Activated naive CD4-positive, alpha-beta T cell (primary cell): ENCODE measurements at places on chromosomes 3 and 15.

DNA sequence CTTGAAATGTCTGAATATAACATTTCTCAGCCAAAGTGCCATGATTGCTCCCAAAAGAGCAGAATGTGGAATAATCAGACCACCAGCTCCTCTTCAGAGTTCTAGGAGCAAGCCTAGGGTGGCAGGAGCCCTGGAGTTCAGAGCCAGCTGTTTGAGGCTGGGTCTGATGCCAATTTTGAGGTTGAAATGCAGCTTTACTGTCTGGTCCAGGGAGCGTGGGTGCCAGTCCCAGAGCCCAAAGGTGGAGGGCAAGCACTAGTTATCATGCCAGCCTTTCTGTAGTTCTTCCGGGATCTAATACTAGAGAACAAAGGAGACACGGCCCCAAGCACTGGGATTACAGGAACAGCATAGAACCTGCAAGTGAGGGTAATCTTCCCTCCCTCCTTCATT lies 69.3 kb downstream of the TNFAIP8L3 start:
- DNase-seq: no peak

DNA sequence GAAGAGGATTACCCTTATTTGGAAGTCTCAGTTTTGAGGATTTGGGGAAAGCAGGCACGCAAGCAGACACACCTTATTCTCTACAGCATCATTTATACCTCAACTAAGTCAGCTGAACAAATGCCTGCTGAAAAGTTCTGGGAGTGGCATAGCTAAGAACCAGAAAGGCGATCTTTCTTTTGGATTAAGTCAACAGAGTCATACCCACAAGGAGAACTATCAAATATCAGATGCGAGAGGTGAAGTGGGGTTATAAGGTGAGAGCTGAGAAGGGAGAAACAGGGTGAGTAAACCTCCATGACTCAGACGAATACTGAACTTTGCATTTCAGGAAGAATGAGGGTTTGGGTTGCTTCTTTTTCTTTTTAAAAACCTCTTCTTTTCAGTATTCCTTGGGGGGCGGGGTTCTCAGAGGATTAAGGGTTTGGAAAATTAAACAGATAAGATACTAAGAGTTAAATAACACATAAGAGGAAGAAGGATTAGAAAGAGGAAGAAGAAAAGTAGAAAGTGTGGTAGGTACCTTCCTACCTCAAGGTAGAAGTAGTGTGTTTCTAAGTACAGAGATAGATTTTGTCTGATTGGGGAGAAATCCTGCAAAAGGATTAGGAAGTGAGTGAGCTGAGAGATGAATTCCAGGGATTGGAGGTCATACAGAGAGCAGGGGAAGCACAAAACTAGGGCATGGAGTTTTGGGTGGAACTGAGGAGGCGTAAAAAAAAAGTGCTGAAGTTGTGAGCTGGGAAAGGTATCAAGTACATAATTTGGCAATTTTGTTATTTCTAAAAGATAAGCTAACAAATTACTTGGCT lies 41.3 kb upstream of the ICE2 start:
- no peak for DNase-seq

DNA sequence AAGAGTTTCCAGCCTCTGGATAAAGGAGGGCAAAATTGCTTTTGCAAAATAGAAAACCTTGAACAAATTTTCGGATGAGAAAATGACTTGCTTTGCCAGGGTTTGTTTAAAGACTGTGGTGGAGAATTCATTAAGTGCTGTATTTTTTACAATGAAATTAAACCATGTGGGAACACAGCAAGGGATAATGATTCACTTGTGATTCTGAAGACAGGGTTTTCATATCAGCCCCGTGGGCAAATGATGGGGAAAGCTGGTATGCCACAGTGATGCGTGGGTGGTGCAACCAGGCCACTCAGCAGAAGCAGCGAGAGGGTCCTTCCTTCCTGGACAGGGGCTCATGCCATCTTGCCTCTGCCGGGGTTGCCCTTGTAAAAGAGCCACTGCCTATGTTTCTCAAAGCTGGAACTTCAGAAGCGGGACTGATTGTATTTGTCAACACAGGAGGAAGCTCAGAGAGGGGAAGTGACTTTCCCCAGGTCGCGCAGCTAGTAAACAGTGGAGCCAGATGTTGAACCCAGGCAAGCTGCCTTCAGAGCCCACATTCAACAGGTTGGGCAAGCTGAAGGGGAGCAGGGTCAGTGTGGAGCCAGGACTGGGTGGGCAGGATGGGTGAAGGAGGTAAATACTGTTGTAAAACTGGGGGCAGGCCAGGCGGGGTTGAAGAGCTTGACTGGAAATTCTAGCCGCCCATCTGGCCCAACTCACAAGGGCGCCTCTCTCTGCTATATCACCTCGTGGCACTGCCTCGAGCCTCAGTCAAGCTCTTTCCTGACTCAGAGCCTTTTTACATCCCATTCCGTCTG lies 79.1 kb downstream of the TOP2B start:
- DNase-seq: no peak

DNA sequence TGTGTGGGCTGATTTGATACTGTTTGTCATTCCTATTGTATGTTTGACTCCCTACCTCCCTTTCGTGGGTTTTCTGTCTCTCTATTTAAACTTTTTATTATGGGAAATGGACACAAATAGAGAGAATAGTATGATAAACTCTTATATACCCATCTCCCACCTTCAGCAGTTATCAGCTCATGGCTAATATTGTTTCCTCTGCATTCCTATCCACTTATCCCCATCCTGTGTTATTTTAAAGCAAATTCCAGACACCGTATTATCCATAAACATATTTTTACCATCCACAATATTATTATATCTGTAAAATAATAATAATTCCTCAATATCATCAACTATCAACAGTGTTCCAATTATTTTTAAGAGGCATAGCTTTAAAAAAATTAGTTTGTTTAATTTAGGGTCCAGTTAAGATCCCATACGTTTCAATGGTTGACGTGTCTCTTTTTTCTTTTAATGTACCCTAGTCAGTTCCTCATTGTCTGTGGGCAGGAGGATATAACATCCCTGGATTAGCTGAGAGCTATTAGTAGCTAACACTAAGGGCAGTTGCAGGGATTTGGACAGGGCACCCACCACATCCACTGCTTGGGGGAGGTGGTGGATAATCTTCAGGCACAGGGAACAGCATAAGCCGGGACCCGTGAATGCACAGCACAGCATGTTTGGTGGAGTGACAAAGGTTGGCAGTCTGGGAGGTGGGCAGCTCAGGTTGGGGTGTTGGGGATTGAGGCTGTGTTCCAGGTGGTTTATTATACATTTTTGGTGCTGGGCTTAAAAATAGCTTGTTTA lies 23.5 kb downstream of the PLCL2 start:
- DNase-seq: no peak

GRCh38 chr3:54125300-54125699 lies 2.9 kb downstream of the CACNA2D3 start:
- no peak for DNase-seq
